NCI-H510A treated with DMSO at 0.1 percent for 48 hours (cell line): ENCODE measurements at places on chromosomes 1 and 21.

DNA sequence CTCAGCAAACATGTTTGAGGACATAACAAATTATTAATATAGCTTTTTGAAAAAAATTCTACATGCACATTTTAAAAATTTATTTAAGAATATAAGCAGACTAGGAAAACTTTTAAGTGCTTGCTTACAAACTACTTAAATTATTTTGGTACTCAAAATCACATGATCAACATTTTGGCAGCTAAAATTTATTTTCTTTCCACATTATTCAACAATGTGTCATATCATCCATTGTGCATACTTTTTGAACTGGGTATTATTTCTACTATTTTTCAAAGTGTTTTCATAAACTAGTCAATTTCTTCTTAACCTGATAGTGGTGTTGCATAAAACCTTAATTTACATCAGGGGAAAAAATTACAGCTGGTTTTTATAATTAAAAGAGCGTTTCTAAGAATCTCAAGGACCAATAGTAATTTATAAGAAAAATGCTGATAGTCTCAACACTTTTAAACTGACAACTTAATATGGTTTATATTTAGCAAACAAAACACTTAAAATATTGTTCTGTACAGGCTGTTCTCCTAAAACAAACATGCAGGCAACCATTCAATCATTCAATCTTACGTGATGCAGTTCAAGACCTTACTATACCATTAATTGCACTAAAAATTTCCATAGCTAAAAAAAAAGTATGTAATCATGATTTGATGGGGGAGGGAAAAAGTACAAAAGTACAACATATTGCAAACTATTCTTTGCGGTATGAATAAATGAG lies 105.0 kb downstream of the GPATCH2 start:
- DNase-seq, result no peak

DNA sequence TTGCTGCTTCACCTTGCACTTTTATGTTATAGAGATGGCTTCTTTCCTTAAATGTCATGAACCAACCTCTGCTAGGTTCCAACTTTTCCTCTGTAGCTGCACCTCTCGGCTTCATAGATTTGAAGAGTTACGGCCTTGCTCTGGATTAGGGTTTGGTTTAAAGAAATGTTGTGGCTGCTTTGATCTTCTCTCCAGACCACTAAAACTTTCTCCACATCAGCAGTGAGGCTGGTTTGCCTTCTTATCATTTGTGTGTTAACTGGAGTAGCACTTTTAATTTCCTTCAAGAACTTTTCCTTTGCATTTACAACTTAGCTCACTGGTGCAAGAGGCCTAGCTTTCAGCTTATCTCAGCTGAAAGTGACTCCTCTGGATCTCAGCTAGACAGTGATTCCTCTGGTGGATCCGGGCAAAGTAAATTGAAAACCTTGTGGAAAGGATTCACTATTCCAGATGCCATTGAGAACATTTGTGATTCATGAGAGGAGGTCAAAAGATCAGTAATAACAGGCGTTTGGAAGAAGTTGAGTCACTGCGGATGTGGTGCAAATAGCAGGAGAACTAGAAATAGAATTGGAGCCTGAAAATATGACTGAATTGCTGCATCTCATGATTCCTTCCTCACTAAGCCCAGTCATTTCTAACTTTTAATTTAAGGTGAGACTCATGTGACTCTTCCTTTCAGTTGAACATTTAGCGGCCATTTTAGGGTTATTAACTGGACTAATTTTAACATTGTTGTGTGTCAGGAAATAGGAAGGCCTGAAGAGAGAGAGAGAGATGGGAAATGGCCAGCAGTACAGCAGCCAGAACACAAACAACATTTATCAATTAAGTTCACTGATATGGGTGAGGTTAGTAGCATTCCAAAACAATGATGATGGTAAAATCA lies 16.2 kb upstream of the RGS1 start:
- no peak for DNase-seq

GRCh38 chr1:61642475-61643232 lies 82.3 kb downstream of the TM2D1 start:
- peak; percentile 72 for DNase-seq

GRCh38 chr1:217048104-217048707 lies 325.0 kb upstream of the ESRRG start:
- DNase-seq, result no peak

GRCh38 chr1:204409123-204409522 lies 2.5 kb downstream of the PPP1R15B start:
- no peak for DNase-seq

DNA sequence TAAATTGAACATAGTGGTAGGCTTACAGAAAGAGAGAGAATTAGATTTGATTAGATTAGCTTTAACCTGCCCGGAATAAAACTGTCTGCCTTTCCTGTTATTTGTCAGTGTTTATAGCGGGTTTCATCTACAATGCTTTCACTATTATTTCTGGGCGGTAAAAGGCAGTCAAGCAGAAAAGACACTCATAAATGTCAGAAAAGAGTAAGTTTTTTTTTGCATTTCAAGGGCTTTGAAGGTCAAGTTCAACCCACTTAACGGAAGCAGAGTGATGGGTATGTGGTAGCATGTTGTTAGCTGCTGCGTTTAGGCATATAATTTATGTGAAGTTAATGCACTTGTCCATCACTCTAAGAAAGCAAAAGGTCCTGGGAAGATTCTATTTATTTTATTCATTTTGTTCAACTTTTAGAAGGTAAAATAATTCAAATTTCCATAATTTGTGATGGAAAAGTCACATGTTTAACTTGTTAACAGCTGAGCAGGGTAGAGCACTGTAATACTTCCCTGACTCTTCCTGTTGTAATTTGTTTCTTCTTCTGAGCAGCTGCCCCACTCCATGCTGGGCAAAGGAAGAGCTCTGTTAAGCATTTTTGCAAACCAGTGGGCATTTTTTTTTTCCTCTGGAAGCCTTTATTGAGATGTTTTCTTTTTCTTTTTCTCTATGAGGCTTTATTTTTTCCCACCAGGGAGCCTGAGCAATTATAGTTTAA lies 220.1 kb downstream of the ST6GALNAC3 start:
- no peak for DNase-seq

DNA sequence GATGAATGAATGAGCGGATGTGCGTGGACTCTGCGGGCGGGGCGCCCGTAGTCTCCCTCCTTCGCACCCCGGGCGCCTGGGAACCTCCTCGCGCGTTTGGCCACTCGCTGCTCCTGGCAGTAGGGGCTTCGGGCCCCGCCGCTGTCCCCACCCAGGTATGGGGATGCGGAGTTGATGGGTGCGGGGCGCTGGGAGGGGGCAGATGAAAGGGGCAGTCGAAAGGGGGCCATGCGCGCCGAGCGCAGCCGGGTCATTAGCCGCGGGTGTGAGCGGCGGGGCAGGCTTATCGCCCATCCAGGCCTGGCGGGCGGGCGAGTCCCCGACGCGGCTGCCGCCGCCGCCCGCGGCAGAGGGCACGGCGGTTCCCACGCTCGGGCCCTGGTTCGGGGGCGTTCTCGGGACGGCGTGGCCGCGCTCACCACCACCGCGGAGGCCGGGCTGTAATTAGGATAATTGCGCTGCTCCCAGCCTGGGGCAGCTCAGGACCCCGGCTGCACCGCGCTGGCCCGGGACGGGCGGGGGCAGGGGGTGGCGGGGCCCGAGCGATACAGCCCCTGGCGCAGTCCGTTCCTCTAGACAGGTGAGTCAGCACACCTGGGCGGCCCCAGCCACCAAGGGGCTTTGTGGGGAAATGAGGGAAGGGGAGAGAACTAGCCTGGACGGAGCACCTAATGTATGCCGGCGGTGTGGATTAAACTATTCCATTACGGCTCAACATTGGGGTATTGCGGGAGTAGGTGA lies 22.1 kb upstream of the CITED4 start:
- no peak for DNase-seq

GRCh38 chr1:201305815-201306214 lies 22.5 kb downstream of the PKP1 start:
- DNase-seq, result peak; percentile 29

DNA sequence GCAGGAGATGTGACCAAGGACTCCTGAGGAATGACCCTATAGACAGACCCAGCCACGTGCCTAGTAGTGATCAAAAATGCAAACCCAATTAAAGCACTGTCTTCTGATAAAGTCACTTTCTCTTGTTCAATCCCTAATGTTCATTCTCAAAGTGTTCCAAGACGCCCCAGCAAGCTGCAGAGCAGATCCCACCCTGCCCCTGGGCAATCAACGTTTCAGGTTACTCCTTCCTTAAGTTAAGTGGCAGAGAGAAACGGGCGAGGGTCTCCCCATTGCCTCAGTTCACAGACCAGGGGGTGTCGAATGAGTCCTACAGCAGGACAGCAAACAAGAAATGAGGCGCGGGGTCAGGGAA lies 699 bp upstream of the RGS2 start:
- no peak for DNase-seq

DNA sequence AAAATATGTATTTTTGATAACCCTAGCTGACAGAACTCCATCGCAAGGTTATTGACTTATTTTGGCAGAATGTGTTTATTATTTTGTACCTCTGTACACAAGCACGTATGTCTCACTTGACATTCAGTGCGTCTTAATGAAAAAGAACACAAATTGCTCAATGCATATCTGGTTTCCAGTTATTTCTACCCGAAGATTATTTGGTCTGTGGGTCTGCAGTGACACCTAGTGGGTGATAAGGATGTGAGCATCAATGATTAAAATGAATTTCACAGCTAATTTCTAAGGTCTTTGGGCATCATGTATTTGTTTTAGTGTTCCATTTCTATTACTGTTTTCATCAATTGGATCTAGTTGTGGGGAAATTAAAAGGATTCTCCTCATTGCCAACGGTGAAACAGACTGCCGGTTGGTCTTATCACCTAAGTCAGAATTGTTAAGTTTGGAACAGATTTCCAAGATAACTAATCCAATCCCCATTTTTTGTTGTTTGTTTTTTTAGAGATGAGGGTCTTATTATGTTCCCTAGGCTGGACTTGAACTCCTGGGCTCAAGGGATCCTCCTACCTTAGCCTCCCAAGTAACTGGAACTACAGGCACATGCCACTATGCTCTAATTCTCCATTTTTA lies 13.9 kb downstream of the DDX20 start:
- peak; percentile 54 for DNase-seq

- DNase-seq, result peak; percentile 2
These were observed 3.5 kb upstream of the KRTAP27-1 start for GRCh38 chr21:30340714-30341573.

DNA sequence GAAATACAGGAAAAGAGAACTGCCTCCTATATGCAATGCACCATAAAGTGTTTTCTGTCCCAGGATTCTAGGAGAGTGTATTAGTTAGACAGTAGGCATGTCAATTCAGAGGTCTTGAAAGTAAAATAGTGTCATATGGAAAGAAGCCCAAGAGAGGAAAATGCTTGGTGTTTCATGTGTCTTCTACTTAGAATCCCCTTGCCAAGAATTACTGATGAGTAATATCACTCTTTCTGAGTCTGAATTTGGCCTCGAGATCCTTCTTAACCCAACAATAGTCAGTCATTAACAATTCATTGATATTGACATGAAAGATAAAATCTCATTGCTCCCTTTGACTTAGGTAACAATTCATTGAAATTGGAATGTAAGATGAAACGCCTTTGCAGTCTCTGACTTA lies 972.2 kb downstream of the TTLL7 start:
- DNase-seq, result no peak

DNA sequence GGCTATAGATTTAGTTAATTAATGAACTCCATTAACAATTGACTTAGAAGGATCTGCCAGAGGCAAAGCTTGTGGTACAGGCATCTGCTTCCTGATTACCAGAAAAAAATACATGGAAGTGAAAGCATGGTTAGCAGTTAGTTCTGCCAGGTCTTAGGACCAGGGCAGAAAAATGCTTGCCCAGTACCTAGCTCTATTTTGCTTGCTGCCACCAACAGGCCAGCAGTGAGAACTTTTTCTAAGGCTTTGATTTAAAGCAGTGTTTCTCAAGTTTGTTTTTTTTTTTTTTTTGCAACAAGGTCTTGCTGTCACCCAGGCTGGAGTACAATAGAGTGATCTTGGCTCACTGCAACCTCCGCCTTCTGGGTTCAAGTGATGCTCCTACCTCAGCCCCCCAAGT lies 16.4 kb upstream of the MTF1 start:
- no peak for DNase-seq

GRCh38 chr1:169725930-169726329 lies 7.9 kb downstream of the SELE start:
- DNase-seq, result no peak

DNA sequence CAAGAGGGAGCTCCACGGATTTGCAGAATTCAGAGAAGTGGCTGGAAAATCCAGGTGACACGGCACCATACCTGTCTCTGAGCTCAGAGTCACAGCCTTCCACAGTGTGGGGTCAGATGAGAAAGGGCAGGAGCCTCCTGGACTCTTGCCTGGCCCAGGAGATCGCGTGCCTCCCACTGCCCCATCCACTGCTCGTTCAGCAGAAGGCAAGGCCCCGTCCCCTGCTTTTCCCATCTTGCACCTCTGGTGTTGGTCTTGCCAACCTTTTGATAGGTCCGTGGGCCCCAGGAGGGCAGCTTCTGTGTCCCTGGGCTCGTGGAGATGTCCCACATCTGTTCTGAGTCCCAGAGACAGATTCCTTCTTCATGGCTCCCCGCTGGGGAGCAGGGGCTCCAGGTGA lies 83.7 kb upstream of the VAMP3 start:
- DNase-seq, result no peak

- no peak for DNase-seq
These were observed 135.3 kb downstream of the RUNX1 start for GRCh38 chr21:34913811-34914210.
